NCI-H1436 treated with DMSO at 0.1 percent for 48 hours (cell line): ENCODE measurements at places on chromosomes 2 and 18.

DNA sequence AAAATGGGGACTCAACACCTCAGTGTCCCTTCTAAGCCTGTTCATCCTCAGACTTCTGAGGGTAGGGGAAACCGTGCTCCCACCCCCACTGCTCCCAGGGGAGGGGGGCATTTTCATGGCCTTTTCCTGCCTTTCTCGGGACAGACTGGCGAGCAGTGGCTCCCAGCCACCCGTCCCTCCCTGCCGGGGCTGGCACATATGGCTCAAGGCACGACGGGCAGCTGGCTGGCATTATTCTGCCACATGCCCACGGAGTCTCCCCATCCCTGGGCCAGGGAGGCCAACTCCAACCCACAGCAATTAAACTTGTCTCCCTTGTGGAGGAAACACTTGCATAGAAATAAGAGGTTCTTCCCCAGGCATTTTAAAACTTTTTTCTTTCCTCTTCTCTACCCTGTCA lies 148.5 kb upstream of the CBLN2 start:
- no peak for DNase-seq

GRCh38 chr2:228699888-228700287 lies 518.4 kb upstream of the SPHKAP start:
- DNase-seq, result no peak

GRCh38 chr2:36906277-36906676 lies 60.1 kb downstream of the STRN start:
- DNase-seq, result no peak

DNA sequence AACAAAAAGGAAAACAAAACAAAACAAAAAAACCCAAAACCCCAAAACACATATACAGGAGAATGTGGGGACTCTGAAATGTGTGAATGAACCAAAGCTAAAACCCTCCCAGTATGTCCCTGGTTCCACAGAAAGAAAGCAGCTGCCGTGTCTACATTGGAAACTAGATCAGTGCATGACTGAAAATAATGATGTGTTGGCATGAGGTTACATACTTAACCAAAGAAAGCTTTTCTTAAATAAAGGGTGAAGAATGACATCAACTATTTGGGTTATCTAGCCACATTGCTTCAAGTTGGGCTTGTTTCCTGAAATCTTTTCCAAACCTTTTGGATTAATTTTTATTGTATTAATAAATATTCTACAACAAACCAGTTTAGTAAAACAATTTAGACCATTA lies 91.9 kb upstream of the FN1 start:
- no peak for DNase-seq

GRCh38 chr18:25102662-25103061 lies 249.3 kb downstream of the ZNF521 start:
- no peak for DNase-seq

GRCh38 chr2:523698-524270 lies 153.4 kb downstream of the TMEM18 start:
- DNase-seq, result no peak

GRCh38 chr2:65040400-65041261 lies 15.6 kb upstream of the CEP68 start:
- DNase-seq, result no peak

DNA sequence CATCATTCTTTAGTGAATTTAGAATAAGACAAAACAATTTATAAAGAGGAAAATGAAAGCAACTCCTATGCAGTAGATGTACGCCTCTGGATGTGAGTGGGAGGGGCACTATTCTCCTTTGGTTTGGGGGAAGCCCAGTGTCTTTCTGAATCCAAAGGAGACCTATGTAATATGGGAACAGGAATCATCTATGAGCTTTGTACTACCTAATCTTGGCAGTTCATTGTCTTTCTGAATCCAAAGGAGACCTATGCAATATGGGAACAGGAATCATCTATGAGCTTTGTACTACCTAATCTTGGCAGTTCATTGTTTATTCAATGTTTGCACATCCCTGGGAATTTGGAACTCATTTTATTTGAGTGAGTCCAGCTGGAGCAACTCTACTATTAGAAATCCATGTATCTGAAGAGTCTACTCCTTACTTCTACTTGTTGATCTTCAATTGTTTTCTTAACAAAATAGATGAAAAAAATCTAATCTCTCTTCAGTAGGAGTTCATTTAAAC lies 401.1 kb upstream of the LRATD1 start:
- DNase-seq, result no peak

DNA sequence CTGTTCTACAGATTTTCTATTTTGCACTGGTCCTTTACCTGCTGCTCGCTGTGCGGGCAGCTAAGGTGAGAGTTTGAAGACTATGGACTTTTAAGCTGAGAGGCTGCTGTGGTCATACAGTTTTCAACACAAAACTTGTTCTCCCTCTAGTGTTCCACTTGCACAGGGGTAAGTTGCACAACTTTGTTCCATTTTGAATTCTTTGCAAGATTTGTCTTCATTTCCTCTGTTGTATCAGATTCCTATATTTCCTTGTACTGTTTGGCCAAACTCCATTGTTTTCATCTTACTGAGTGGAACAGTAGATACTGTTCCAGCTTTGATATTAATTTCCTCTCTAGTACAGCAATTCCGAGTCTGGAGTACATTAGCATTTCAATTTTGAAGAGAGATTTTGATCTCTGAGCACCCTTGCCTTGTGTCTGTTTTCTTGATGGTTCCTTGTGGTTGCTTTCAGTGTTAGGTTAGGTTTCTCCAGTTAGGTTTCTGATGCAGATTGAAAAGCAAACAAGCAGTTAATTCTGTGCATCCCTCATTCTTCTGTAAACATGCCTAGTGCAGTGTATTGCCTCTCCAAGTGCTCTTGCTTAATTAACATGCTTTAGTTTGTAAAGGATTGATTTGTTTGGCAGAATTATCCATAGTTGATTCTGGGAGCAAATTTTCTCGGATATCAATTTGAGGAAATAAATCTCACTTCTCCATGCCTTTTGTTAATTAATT lies 188.8 kb downstream of the PTPRM start:
- no peak for DNase-seq

DNA sequence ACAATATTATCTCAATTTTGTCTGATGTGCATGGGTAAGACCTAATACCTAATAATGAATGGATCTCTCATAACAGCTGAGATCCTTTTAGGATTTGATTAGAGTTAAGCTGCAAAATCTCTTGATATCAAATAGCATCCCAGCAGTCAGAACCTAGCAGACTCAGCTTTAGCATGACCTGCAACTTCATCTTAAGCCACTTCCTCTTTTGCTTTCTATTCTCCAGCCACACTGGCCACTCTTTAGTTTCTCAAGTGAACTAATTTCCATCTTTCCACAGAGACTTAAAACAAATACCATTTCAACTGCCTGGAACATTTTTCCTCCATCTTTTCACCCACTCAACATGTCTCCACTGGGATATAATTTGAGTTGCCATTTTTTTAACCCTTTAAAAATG lies 1251.6 kb upstream of the ZEB2 start:
- DNase-seq, result no peak

DNA sequence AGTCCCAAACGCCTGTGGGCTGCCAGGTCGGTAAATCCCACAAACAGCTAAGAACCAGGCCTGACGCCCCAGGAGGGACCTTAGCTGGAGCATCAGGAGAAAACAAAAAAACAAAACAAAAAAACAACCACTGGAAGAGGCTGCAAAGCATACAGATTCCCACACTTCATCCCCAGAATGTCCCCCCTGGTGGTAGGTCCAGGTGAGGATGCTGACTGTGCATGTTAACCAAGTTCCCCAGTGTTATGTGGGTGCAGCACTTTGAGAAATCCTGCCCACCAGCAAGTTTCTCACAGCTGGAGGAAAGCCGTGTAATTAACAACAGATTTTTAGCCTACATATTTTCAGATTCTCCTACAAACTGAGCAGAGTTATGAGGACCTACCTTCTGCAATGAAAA lies 15.1 kb downstream of the ST3GAL5 start:
- no peak for DNase-seq

DNA sequence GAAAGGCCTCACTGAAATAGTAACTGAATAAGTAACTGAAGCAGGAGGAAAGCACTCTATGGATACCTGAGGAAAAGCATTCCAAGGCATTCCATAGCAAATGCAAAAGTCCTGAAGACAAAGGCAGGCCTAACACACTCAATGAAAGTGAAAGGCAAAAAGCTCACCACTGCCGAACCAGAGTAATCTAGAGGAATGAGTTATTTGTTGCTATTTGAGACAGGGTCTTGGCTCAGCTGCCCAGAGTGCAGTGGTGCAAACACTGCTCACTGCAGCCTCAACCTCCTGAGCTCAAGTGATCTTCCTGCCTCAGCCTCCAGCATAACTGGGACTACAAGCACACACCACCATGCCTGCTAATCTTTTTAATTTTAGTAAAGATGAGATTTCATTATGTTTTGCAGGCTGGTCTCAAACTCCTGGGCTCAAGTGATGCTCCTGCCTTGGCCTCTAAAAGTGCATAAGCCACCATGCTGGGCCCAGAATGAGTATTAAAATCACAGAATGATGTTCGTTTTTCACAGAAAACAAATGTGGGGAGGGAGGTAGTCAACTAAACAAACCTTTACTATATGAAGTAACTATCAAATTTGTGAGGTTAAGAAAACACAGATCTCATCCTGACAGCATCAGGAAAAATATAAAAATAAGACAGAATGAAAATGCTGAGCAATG lies 17.9 kb downstream of the PIAS2 start:
- DNase-seq, result no peak

DNA sequence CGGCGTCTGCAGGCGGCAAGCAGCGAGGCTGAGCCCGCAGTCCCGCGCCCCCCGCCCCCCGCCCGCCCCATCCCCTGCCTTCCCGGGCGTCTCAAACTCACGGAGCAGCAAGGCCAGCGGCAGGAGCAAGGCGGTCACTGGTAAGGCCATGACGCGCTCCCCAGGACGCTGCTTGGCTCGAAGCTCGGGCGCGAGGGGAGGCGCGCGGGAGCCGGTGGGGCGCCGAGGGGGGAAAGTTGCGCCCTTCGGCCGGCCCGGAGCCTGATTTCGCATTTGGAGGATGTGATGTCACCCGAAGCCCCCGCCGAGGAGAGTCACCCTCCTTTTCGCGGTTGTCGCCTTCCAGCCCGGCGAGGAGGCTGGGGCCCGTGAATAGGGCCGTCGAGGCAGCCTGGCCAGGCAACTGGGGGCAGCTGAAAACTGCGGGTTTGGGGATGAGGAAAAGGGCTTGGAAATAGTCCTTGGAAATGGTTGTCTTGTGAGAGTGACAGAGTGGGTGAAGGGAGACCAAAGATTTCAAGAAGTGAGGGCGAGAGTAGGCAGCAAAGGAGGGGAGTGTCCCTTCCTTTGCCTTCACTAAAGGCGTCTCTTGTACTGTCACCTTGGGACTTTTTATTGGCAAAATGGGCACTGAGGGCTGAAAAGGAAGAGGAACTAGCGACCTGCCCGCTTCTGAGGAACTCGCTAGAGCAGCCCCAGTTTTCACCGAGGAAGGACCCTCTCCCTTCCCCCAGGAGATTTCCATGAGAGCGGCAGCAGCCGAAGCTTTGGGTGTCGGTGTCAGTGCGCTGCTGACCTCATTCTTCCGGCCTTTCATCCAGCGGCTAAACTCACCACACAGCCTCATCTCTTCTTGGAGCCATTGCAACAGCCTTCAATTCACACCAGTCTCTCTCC lies at the start of gene CD8A:
CD8A (minus strand) TSS at position 238 of the 897 bp plus-strand sequence; CDS start at position 150, 88 bp downstream.
- DNase-seq, result no peak
